ENCODE measurements at places on chromosomes 1 and 21.

DNA sequence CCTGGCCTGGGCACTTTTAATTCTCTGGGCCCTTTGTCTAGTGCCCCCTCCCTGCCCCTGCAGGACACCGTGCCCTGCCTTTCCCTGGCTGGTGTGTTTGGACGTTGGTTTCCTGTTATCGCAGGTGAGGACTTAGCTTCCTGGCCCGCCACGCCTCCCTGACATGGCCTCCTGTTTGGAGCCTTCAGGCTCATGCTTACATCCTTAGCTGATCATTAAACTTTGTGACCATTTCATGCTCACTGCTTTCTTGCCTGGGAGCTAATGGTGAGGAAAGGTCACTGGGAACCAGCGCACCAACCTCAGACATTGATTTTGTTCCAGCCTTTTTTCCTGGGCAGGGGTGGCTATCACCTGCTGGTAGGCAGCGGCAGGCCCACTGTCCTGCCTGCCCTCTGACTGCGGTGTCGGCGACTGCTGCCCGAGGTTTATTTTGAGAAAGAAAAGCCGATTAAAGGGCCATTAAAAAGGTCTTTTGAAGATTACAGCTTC is 3.7 kb downstream of the PFKL start:
- DNase-seq = no peak

DNA sequence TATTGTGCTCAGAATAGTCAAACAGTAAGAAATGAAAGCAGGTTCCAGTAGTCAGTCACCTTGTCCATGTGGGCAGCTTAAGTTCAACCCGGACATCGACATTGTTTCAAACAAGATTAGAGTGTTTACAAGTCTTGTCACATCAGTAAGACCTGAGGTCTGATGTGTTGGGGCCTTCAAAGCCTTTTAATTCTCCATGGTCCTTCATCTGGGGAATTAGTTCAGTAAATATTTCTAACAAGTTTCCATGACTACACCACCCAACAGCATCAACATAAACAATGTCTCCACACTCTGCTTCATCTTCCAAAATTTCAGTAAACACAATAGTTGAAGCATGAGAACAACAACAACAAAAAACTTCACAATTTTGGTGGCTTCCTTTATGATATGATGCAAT is 15.1 kb upstream of the ADORA1 start:
- DNase-seq = no peak

- DNase-seq = no peak
Observed at GRCh38 chr1:78434351-78434750, 56.4 kb upstream of the PTGFR start.

DNA sequence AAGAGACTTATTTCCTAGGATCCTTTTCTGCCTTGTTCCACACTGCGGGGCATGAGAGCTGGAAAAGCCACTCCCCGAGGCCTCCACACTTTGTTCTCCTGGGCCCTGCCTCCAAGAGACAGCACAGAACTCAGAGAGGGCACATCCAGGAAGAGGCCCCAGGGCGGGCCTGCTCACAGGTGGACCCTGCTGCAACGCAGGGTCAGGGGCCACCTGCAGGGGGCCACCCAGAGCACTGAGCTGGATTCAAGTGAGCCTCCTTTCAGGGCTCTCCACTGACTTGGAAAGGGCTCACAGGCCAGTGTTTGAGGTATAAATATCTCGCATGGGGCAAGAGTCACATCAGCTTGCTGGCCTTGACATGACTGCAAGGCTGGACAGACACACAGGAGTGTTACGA is 4.8 kb downstream of the RGS16 start:
- DNase-seq = no peak

DNA sequence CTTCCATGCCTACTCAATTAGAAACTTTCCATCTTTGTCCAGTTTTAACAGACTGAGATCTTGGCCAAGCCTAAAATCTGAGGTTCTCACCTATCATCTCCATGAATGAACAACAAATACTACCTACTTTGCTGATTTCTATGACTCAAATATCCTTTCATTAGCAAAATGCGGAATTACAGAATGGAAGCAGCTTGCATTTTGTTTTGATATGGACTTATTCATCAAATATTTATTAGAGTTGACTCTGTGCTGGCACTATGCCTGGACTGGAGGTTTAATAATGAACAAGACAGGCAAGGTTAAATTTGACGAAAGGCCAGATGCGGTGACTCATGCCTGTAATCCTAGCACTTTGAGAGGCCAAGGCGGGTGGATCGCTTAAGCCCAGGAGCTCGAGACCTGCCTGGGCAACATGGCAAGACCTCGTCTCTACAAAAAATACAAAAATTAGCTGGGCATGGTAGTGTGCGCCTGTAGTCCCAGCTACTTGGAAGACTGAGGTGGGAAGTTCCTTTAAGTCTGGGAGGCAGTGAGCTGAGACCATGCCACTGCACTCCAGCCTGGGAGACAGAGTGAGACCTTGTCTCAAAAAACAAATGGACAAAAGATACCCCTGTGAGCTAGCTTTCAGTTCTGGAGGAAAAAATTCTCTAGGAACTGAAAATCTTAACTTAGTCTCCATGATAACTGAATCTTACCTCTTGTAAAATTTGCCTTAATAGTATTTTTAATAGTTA is 29.4 kb upstream of the SOD1 start:
- no peak for DNase-seq

- no peak for DNase-seq
Observed at GRCh38 chr21:20592463-20592862, 405.7 kb upstream of the NCAM2 start.

DNA sequence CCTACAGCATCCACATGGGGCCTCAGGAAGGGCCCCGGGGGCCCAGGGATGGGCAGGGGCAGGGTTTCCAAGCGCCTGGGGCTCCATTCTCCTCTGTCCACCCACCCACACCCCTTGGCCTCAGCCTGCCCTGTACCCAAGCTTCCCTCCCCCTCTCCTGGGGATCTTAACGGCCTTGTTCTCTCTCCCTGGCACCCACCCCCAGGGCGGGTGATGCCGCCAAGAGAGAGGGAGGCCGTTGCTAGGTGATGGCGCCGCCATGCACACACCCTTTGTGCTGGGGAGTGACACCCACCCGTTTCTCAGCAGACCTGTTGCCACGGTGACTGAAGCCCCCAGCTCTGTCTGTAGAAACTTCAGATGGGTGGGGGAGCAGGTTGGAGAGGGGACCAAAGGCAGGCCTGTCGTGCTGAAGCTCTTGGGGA is 7.6 kb downstream of the GPR37L1 start:
- DNase-seq = peak; percentile 93

- no peak for DNase-seq
Observed at GRCh38 chr1:31567956-31568570, 8.3 kb upstream of the TINAGL1 start.

GRCh38 chr1:79128722-79129121 is 122.2 kb upstream of the ADGRL4 start:
- DNase-seq = no peak

DNA sequence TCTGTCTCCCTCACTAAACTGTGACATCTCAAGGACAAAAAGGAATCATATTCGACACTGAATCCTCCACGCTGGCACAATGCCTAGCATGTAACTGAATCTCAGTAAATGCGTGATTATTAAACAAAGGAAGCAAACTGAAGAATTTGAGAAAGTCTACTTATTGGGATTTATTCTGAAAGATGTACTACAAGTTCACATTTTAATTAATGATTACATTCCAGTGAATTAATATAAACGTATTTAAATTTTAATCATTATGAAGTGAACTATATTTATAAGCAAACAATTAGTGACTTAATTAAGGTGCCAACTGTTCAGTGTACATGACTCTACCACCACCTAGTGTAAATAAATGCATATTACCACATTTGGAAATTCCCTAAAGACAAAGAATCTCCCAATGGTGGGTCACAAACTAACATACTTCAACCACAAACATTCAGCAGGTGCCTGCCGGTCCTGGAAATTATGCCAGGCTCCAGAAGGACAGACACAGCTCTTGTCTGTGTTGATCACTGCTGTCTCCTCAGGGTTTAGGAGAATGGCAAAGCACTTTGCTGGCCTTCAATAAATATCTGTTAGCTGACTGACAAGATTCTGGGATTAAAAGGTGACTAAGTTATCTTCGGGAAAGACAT is 56.3 kb downstream of the SMYD3 start:
- DNase-seq = no peak

GRCh38 chr1:226678251-226678650 is 60.8 kb downstream of the ITPKB start:
- no peak for DNase-seq

All from substantia nigra (tissue), 51 donors.